ENCODE measurements at places on chromosomes 1 and 21. TPM values are rescaled to one million over a fixed set of nuclear protein-coding genes. Genes with fewer than 3 reads are reported as not detected.

GRCh38 chr21:17797967-17798366, 21.2 kb downstream of the C21orf91 start:
- no peak for DNase-seq

DNA sequence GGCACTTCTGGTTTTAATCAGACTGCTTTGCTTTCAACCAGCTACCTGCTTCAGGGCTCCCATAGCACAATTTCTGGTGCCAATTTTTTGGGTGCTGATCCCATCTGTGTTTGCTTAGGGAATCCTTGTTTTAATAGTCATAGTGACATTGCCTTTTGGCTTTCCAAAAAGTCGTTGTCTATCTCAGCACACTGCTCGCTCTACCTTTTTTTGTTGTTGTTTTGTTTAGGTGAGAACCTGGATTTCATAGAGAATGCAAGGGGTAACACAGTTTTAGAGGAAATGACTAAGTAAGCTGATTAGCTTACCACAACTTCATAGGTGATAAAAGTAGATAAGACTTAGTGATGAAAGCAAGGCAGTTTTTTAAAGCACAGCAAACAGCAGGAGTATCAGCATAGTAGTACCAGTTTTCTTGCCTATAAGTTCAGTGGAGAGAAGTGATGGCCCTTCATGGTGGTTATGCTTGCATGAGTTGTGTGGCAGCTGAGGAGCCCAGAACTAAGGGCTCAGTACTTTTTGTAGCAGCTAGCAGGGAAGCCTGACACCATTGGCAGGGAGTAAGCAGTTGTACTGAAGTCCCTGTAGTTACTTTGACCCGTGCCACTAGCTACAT, 31.3 kb downstream of the NEK7 start:
- no peak for DNase-seq

DNA sequence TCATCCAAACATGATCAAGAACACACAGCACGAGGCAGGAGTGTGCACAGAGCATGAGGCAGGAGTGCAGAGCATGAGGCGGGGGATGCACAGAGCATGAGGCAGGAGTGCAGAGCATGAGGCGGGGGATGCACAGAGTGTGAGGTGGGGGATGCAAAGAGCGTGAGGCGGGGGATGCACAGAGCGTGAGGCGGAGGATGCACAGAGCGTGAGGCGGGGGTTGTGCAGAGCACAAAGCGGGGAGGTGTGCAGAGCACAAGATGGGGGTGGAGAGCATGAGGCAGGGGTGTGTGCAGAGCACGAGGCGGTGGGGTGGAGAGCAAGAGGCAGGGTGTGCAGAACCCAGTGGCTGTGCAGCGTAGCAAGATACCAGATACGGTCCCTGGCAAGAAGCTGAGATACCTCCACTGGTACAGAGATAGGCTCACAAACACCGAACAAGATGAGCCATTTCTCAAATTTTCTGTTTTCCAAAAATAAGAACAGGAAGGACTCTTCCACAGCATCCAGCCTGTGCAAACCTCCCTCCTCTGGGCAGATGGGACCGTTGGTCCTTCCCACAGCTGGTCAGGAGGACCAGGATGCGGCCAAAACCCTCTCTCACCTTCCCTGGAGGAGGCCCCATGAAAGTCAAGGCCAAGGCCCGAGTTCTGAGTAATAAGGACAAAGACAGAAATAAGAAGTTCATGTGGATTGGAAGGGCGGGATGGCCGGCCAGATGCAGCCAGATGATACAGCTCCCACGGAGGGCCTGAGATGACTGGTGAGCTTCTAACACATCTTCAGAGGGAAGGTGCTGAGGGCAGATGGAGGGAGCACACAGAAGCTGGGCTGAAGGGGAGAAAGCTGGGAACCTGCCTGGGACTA, 12.0 kb downstream of the SPATC1L start:
- DNase-seq: no peak

- DNase-seq: no peak
These were observed 23.7 kb downstream of the IL23R start for GRCh38 chr1:67189953-67190352.

- DNase-seq: no peak
These were observed 1.4 kb downstream of the STXBP3 start for GRCh38 chr1:108747898-108748297.

- peak; percentile 44 for DNase-seq
These were observed 742 bp downstream of the ARTN start for GRCh38 chr1:43934101-43934985.

- no peak for DNase-seq
These were observed 128.0 kb downstream of the PSMG1 start for GRCh38 chr21:39055167-39055767.

DNA sequence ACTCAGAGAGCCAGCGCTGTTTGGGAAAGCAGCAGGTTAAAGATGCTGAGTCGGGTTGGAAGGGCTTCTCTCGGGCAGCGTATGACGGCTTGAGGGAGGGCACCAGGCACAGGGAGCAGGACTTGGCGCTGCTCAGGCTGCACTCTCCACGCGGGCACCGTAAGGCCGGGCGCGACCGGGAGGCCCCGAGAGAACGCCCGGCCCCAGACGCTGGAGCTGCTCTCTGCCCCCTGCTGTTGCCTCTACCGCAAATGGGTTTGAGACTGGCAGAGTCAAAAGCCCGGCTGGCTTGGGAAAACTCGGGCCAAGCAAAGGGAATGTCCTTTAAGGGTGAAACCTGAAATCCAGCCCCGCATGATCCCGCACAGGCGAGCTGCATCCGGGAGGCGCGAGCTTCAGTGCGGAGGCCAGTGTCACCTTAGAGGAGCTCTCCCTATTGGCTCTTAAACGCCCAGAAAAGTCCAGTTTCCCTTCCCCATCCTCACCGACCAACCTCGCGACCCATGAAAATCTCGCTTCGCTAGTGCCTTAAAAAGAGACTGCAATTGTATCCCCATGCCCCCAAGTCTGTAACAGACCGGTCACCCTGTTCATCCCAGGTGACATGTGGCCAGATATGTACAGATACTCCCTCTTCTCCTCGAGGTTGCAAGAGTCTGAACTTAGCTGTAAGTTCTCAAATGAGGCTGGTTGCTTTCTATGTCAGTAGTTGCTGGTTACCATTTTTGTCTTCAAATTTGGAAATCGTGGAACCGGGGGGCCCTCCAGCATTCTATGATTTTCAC, 1.1 kb downstream of the PRRX1 start:
- peak; percentile 47 for DNase-seq

- DNase-seq: no peak
These were observed 8.0 kb upstream of the TMEM61 start for GRCh38 chr1:54972436-54972835.

MTARC2 gene
- total RNA-seq: 4.0 TPM

PDC gene
- not detected for total RNA-seq

OPTC gene
- total RNA-seq: not detected

GNAT2 gene
- total RNA-seq: 0.34 TPM

NPHS2 gene
- total RNA-seq: not detected
